ENCODE measurements at places on chromosomes 7 and 10.

GRCh38 chr7:18547509-18548187 lies 52.1 kb downstream of the HDAC9 start:
- DNase-seq = no peak

DNA sequence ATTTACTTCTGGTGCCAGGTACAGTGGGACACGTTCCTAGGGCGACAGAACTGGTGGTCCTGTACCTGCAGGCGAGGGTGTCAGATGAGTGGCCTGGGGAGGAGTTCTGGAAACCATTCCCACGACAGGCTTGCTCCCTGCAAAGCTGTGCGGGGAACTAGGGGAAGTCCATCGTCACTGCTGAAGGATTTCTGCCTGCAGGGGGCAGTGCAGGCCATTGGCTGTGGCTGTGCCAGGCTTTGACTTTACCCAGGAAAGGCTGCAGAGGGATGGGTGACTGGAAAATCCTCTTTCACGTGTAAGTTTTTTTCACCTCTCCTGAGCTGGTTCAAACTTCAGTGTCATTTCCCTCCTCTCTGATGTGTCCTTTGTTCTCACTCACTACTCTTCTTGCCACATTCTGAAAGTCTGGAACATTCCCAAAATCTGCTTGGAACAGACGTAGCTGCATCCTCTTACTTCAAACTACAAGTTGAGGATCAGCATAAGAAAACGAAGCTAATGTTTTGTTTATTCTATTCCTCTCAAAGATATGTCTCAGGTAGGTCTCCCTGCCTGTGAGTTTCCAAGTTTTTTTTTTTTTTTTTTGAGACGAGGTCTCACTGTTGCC lies 126.5 kb downstream of the SH2D4B start:
- no peak for DNase-seq

- no peak for DNase-seq
These were observed 37.9 kb downstream of the ADAM12 start for GRCh38 chr10:126350216-126350992.

GRCh38 chr7:47488201-47488968 lies 93.5 kb downstream of the TNS3 start:
- DNase-seq = no peak

DNA sequence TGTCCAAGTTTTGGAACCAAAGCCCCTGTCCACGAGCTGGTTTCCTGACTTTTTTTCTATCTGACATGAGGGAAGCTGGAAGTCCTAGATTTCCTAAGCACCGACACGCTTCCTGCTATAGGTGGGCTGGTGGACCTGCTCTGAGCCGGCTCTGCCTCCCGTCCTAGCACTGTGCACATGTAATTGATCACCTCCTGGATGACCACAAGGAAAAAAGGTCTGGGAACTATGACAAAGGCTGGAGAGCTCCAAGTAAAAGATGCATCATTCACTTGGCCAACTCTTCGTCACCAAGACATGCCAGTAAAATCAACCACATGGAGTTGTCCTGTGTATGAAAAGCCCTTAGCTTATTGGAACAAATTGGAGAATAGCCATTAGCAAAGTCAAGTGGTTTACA lies 104.8 kb downstream of the ITIH5 start:
- no peak for DNase-seq

DNA sequence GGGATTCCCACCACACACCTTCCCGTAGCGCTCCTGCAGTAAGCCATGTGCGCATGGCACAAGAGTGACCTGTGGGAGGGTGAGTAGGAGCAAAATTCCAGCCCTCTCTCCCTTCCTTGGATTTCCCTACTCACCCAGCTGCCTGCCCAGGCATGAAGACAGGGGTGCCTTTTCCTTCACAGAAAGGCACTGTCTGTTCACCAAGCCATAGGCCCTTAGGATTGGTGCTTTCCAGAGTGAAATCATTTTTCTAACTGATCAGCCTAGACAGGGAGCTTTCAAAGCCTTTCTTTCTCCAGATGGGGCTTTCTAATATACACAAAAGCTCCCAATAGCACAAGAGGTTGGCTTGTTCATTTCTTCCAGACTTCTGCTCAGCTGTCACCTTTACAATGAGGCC lies 79.7 kb downstream of the CTTNBP2 start:
- DNase-seq = no peak

DNA sequence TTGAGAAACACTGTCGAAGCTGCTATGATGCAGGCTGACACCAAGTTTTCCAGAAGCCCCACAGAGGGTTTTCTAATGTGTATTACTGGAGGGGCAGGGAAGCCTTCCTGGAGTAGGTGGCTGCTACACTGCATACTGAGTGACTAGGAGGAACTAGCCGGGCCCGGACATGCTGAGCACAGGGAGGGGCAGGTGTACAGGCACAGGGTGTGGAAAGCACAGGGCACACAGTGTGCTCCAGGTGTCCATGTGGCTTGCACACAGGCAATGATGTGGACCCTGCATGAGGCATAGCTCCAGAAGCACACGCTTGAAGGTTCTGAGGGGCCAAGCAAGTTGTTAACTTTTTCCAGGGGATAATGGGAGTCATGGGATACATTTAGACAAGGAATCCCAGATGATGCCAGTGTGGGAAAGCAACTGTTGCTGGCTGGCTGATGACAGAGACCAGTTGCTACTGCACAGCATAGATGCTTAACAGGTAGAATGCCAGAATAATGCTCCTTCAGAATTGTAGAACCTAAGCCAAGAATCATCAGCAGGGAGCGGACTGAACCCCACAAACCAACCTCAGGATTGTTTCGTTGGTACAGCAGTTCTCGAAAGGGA lies 14.6 kb downstream of the DHX32 start:
- DNase-seq = no peak

DNA sequence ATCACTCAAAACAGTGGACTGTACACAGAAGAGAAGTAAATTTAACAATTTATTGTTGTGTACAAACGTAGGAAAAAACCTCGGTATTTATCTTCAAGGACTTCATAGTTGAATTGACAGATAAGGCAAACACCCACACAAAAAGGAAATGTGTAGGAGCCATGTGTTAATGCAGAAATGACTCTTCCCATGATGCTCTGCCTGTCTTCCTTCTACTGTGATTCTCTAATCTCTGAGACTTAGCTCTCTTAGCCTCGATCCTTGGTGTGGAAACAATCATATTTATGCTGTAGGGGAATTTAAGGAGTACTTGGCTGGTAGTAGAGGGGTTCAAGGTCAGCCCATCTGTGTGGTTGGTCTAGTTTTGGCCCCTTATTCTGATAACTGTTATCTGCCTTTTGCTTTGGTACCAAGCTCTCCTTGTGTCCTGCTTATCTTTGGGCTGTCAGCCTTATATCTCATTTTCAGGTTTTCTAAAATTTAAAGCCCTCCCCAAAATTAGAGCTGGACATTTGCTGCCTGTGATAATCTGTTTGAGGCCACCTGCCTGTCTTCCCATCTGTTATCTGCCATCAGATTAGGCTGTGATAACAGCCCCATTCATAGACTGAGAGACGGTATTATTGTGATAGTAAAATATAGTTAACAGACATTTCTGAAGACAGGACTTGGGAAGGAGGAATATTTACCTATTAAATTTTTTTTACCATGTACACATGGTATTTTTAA lies 81.7 kb downstream of the GPR85 start:
- DNase-seq = no peak

DNA sequence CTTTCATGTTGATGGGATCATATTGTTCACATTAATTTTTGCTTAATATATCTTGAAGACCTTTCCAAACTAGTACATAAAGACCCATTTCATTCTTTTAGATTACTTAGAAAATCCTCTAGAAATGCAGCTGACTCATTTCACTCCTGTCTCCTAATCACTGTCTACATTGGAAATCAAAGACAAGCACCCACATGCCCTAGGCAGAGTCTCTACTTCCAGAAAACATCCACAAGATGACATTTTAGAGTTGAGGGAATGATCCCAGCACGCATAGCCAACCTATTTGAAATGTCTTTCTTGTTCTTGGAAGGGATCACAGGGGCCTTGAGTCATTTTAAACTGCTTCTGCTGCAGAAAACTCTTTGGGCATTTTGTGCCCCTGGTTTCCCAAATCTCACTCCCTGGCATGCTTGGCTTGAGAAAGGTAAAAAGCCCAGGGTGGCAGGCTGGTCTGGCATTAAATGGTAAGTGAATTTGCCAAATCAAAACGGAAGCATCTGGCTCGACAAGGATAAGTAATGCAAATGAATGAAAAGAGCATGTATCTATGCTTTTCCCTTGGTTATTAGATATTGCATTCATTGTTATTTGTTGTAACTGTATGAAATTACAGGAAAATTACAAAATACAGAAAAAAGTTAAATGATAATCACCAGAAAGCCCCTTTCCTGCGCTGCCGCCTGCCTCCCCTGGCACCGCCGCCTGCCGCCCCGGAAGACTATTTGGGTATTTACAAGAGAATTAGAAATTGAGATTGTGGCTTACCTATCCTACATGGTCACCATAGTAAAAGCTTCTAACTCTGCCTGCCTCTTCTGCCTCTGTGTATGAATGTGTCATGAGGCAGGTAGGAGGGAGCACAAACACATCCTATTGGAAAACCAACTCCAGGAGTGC lies 225.3 kb downstream of the PTEN start:
- DNase-seq = no peak

DNA sequence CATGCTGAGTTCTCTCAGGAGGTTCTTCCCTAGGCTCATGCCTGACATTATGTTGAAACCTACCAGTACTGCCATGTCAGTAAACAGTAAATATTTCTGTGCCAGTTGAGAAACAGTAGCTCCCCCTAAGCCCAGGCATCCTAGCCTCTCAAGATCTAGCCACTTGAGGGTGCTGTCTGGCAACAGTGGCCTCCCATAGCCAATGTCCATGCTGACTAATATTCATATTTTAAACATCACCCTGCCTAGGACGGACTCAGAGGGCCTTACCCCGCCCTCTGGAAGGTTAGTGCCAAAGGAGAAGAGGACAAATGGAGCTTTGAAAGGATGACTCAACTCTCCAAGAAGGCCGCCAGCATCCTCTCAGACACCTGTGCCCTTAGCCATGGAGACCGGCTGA lies 7.7 kb downstream of the ACSM6 start:
- DNase-seq = no peak

- no peak for DNase-seq
These were observed 94.2 kb downstream of the ST7 start for GRCh38 chr7:117047496-117047895.

GRCh38 chr7:129134356-129134987 lies 10.0 kb upstream of the TSPAN33 start:
- no peak for DNase-seq

GRCh38 chr7:152129682-152130081 lies 104.2 kb downstream of the GALNT11 start:
- DNase-seq = no peak

Measured in GF-D8 (cell line).